ENCODE measurements at places on chromosomes 12 and 14. TPM values are rescaled to one million over a fixed set of nuclear protein-coding genes. Genes with fewer than 3 reads are reported as not detected.
A peak's percentile ranks its signal among the peaks of the same experiment; 100 is the strongest.

The RD3L gene
- not detected for total RNA-seq

The IL31 gene
- not detected for total RNA-seq

The DAD1 gene
- 196 TPM for total RNA-seq

The TRIM9 gene
- total RNA-seq = 6.5 TPM

GRCh38 chr14:63174760-63175191 lies 29.5 kb upstream of the RHOJ start:
- H3K36me3 ChIP-seq = no peaks in the 10 kb centered on the region
- DNase-seq = no peak
- H3K4me3 ChIP-seq = no peak overlapping the region
- no peaks in the 10 kb centered on the region for H3K4me1 ChIP-seq
- no peak overlapping the region for H3K27ac ChIP-seq

GRCh38 chr12:111102102-111102739 lies 181.8 kb upstream of the MYL2 start:
- H3K27ac ChIP-seq = no peak overlapping the region
- no peak for DNase-seq
- H3K27me3 ChIP-seq = no peaks in the 10 kb centered on the region
- peaks cover 10% of the 10 kb centered on the region for H3K4me1 ChIP-seq

DNA sequence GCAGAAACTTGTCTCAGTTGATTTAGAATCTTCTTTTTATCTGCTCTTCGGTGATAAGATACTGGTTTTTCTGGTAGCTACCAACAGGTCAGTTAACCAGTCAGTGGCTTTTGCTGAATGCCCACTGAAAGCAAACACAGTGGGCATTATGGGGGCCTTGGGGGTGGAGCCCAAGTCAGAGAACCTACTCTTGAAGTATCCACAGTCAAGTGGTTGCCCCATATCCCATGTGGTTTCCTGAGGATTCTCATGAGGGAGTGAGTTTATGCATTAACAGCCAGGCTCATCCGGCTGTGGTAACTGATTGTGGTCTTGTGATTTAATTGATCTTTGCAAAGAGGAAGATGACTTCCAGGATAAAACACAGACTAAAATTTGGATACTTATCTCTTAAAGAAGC lies 83.7 kb downstream of the ST8SIA1 start:
- DNase-seq = peak; percentile 7
- no peak overlapping the region for H3K27ac ChIP-seq
- no peaks in the 10 kb centered on the region for H3K36me3 ChIP-seq

- H3K4me1 ChIP-seq = peaks cover 2% of the 10 kb centered on the region
- H3K4me3 ChIP-seq = no peak overlapping the region
- DNase-seq = no peak
- H3K27me3 ChIP-seq = peaks cover 8% of the 10 kb centered on the region
Observed at GRCh38 chr12:10136637-10137205, 6.7 kb upstream of the CLEC7A start.

The FITM1 gene
- 0.69 TPM for total RNA-seq

The SYNDIG1L gene
- total RNA-seq = not detected
